ENCODE measurements at places on chromosomes 5 and 9.
A peak's percentile ranks its signal among the peaks of the same experiment; 100 is the strongest.

- no peak for DNase-seq
These were observed 400.9 kb downstream of the RAB3C start for GRCh38 chr5:58983526-58984452.

DNA sequence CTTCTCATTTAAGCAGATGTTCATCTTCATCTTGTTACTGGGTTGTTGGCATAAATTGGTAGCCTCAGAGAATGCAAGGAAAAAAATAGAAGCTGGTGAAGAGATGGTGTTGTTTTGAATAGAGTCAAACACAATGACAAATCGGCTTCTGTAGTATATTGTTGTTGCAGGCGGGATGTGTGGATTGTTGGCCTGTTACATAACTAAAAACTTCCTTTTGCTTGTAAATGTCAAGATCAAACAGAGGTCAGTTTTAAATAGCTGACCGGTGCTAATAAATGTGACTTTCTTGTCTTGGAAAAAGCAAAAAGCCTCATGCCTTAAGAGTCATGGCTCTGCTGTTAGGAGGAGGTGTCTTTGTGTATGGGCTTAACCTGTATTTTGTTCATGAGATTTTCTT is 59.2 kb downstream of the CCDC192 start:
- DNase-seq, result no peak

- peak; percentile 16 for DNase-seq
These were observed 79.0 kb downstream of the SYK start for GRCh38 chr9:90880669-90881068.

DNA sequence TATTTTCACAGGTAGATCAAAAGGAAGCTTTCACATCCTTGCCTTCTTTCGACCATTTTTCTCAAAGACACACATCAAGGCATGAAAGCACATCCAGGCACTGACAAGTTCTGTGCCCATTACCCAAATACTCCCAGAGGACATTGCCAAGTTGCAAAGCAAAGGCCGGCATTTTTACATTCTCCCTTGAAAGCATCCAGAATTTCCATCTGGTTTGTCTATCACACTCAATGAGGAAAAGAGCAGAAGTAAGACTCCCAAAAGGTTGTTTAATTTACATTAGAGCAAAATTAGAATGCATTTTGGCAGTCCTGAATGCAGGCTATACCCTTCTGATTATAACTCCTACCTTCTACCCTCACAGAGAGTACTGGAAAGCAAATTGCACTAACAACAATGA is 160.5 kb downstream of the EPB41L4A start:
- DNase-seq, result no peak

DNA sequence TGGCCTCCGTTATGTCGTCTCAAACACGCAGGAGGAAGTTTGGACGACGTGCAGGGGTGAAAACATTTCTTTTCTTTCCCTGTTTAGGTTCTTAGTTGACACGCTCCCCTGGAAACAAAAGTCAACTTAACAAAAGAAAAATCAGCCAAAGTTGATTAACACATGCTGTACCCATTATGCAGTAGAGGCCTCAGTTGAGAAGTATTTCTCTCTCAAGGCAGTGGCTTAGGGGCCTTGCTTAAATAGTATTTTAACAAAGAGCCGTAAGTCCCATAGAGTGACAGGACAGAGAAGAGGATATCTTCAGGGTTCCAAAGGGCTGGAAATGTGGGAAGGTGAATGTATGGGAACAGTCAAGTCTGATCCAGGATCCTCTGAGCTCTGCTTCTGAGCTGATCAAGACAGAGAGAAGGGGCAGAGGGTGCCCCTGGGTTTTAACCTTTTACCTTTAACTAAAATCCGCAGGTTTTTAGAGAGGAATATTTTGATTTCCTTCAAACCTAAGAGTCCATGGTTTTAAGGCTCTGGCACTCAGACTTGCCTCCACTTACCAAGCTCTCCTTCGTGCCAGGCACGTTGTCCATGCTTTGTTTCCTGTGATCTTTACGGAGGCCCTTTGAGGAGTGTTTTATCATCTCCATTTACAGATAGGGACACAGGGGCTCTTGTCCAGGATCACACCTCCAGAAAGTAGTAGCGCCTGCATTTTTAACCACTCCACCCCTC is 629 bp upstream of the CD74 start:
- DNase-seq, result no peak

- no peak for DNase-seq
These were observed 14.5 kb upstream of the ANKRD55 start for GRCh38 chr5:56247592-56247991.

DNA sequence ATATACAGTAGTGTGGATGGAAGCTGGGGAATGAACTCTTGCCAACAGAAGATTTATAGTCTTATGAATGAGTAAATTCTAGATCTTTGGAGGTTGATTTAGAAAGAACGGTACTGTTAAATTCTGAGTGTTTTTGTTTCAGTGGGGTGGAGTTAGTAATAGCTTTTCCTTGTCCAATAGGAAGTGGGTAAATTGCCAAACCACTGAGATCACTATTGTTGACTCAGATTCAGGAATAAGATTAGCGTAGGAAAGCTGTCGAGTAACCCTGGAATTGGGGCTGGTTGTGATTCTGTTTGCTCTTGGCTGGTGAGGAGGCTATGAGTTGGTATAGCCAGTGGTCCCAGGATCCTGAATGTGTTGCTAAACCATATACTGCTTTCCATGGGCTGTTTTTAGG is 155.6 kb downstream of the ARHGAP26 start:
- DNase-seq, result no peak

GRCh38 chr5:139390639-139391569 is 1.2 kb upstream of the MZB1 start:
- no peak for DNase-seq

DNA sequence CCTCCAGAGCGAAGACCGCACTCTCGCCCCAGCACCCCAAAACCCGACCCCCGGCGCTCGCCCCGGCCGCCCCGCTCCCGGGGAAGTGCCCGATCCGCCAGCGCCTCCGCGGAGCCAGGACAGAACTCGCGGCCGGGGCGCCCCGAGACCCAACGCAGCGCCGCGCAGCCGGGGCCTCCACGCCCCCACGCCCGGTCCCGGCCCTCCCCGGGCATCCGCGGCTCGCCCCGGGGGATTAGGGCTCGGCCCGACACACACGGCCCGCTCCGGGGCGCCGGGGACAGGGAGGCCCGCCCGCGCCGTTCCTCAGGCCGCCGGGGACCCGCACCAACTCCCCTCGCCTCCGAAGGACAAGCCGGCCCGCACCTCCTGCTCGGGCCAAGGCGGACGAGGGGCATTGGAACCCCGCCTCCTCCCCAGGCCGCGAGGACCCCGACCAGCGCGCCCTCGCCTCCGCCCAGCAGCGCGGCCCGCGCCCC is 544 bp downstream of the FNBP1 start:
- peak; percentile 67 for DNase-seq

DNA sequence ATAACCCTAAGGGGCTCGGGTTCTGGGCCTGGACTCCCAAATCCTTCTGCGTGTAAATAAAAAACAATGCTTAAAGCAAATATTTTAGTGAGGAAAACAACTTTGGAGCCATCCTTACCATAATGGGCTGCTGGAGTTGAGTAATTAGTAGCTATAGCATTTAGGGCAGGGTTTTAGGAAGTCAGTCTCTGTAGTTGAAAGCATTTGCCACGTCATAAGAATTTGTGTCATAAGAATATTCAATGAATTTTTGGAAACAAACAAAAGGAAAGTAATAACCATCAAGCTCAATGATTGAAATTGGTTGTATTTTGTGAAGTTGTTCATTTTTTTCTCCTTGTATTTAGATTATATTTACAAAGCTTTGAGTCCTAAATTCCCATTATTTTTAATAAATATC is 114.8 kb upstream of the ELL2 start:
- no peak for DNase-seq

DNA sequence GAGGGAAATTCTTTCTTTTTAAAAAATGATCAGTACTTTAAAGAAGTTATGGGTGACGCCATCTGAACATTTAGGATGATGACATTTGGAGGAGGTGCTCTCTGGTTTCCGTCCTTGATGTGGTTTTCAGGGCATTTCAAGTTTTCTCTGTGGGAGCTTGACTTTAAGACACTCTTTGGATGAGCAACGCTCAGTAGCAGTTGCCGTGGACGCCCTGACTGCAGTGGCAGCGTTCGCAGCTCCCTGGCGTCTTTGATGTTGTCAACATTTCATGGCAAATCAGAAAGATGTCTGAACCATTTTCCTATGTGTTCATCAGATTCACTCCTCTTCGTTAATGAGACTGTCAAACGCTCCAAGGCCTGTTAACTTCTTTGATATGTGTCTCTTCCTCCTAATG is 86.1 kb downstream of the ZNF354C start:
- DNase-seq, result no peak

DNA sequence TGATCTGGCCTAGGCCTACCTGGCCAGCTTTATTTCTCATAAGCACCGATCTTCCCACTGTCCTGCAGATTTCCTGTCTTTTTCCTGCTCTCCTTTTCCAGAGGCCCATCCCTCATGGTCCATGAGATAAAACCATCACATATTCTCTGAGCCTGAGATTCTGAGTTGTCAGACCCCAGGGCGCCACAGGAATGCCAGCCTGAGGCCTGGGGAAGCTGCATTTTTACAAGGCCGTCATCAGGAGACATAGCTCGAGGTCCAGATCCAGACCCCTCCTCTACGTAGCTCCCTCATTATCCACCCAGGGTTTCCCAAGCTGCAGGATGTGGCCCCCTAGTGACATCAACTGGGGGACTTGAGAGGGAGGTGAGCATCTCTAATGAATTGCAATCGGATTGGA is 204.3 kb downstream of the ATPSCKMT start:
- DNase-seq, result no peak

DNA sequence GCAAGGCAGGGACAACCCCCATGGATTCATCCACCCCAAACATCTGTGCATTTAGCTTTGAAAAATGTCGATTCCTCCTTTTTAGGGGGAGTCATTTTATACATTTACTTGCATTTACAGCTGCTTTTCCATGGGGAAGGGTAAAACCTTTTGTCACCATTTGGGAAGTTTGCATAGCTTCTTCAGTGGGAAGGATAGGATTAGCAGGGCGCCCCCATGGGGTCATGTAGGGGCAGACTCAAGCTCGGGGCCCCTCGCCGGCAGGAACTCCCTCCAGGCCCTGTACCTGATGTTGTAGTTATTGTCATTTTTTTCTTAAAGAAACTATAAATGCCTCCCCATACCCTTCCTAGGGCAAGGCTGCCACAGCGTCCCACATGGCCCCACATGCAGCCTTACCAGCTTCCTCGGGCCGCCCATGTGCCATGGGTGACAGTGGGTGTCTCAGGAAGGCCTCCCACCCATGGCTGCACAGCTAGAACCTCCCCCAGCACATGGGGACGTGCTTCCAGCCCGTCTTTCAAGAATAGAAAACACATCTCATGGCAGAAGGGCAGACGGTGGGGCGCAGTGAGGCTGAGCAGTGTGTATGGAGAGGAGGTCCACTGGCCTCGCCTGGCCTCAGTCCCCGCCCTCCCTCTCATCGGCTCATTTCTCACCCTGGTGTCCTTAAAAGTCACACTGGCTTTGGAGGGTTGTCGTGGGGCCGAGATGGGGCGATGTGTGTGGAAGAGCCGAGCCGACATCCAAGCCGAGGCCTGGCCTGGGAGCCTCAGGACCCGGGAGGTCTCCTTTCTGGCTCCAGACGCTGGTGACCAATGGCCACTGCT is 76.1 kb upstream of the OTULINL start:
- DNase-seq, result no peak

- no peak for DNase-seq
These were observed 2.0 kb downstream of the FBXL17 start for GRCh38 chr5:108379722-108380530.

DNA sequence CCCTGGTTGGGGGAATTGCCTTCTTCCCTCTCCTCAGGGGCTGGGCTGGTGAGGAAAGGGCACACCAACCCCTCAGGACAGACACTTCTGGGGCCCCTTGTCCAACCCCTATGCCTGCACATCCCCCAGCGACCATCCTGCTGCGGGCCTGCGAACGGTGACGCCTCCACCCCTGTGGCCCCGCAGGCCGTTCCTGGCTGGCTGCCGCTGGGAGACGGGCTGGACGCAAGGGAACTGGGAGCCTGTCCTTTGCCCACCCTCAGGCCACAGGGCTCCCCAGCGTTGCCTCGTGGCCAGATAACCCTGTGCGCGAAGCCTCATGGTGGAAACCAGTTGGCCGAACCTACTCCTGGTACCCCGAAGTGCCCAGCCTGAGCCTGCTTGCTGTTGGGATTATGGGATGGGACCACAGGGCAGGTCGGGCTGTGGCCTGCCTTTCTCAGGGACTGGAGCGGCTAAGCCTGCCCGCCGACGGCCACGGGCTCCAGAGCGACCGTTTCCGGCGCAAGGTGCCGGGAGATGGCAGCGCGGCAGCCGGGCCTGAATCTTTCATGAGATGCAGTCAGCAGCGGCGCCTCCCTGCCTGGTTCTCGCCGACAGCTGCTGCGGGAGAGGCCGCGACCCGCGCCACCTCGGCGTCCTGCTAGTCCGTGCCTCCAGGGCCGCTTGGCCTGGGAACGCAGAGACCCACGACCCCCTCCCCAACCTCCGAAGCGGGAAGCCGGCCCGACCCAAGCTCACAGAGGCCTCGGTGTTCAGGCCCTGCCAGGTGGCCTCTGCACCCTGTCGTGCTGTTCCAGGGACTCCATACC is 6.5 kb upstream of the PITX1 start:
- DNase-seq, result peak; percentile 57

GRCh38 chr9:113868501-113868900 is 7.6 kb upstream of the ZNF618 start:
- DNase-seq, result no peak

- DNase-seq, result no peak
These were observed 238.6 kb downstream of the CDH12 start for GRCh38 chr5:22614486-22615094.

- DNase-seq, result no peak
These were observed 43.9 kb downstream of the USP20 start for GRCh38 chr9:129879103-129879699.
